CD4-positive, alpha-beta T cell treated with Interferon alpha-2 for 1 hour (primary cell): ENCODE measurements at places on chromosomes 1 and 21.

GRCh38 chr1:109240158-109241152 is 8.9 kb upstream of the CELSR2 start:
- no peak for DNase-seq

GRCh38 chr1:155022927-155023236 is 10.7 kb downstream of the DCST2 start:
- no peak for DNase-seq

DNA sequence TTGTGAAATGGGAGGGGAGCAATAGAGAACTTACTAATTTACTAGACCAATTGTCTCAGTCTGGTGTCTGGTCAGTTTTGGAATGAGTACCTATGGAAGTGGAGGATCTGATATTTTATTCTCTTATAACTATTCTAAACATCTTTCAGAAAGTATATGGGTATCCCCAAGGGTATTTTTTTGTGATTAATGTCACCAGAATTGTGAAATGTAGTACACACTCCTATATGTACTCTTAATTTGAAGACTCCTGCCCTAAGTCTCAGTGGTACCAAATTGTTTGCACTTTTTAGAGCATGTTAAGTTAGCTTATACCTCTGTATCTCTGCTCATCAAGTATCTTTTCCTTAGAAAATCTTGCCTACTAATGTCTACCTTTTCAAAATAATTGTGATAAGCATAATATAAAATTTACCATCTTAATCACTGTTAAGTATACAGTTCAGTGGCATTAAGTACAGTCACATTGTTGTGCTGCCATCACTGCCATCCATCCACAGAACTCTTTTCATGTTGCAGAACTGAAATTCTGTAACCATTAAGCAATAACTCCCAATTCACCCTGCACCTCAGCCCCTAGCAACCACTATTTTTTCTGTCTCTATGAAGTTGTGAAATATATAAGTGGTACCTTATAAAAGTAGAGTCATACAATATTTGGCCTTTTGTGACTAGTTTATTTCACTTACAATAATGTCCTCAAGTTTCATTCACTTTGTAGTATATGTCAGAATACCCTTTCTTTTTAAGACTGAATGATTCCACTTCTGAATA is 40.5 kb downstream of the SLC30A7 start:
- DNase-seq = no peak

DNA sequence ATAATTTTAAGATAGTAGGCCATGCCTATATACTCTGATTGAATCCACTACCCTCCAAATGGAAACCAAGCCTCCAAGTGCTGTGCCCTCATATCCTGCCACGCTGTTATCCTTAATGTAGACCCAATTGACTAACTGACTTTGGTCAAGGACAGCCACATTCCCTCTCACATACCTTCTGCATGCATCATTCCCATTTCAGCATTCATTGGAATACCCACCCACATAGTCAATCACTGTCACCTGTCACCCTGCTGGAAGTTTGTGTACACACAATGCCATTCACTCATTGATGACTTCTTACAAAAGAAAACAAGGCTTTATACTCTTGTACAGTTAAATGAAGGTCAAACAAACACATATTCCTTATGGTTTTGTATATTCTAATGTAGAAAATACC is 221.1 kb upstream of the PBX1 start:
- no peak for DNase-seq

DNA sequence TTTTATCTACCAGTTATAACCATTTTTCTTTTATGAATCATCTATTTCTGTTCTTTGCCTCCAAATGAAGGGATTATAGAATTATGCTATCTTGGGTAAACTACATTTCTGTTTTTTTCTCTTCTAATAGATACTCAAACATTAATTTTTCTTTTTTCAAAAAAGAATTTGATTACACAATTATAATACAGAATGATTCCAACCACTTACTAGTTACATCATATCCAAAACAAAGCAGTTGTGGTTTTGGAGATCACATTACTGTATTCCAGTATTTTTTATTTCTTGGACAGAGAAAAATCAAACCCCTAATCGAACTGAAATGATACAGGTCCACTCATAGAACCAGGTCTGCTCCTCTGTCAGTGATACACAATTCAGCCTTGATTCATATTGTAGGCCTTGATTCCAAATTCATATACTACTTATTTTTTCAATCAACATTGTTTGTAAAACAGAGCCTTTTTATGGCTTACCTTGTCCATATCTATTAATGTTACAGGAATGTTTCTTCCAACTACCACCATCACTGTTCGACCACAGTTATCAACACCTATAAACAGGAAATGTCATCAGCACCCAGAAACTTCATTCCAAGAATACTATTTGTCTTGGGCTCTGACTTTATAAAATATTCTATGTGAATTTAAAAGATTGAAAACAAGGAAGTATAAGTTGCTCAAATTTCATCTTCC is 43.2 kb downstream of the GDAP2 start:
- DNase-seq = no peak

DNA sequence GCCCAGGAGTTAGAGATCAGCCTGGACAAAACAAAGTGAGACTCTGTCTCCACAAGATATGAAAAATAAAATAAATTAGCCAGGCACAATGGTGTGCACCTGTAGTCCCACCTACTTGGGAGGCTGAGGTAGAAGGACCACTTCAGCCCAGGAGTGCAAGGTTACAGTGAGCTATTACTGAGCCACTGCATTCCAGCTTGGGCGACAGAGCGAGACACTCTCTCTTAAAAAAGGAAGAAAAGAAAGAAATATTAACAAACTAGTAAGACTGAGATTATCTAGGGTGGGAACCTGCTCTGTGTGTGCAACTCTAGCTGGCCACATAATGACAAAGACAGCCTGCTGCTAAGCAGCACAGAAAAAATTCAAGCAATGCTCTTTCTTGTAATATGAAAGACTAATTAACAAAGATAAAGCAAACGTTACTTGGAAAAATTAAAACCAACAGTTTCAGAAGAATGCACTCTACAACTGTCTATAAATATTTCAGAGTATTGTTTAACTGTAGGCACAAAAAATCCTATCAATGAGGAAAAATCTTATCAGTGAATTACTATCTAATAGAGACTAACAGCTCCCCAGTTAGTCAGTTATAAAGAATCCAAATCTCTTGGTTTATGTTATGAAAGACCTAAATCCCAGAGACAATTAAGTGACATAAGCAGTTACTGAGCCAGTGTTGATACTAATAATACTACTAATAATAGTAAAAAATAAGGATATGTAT is 74.5 kb downstream of the ENAH start:
- no peak for DNase-seq

GRCh38 chr1:156853761-156854160 is 5.2 kb downstream of the INSRR start:
- no peak for DNase-seq

GRCh38 chr1:50447961-50448360 is 24.7 kb upstream of the DMRTA2 start:
- DNase-seq = no peak

DNA sequence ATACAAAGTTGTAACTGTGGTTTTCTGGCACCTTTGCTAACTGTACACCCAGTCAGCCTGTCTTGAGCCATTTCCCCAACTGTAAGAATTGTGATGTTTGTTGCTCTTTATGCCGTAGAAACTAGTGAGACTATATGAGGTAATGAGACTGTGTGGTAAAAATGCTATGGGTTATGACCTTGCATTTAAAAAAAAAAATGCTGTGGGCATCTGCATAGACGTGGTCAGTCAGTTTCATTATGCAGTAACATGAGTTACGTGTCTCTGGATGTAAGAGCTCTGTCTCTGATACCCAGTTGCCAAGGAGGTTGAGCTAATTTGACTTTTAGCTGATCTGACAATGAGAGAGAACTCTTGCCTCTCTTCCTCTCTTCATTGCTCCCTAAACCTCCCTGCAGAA is 80.6 kb upstream of the LAMC2 start:
- DNase-seq = no peak

DNA sequence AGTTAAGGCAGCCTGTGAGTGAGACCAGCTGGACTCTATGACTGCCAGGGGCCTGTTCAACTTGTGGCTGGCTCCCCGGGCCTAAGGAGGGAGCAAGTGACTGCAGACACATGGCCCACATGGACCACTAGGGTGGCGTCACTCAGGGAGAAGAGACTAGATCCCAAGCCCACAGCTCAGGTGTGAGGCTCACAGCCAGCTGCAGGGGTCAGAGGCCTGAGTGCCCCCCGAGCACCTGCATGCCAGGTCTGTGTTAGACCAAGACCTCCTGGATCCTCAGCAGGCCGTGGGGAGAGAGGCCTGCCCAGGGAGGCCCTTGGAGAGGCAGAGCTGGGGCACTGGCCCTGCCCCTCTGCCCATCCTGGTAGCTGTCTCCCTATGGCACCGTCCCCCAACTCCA is 142.4 kb upstream of the RUNX3 start:
- DNase-seq = no peak

- no peak for DNase-seq
Measured at GRCh38 chr1:37363535-37363934, 110.8 kb upstream of the ZC3H12A start.

- no peak for DNase-seq
Measured at GRCh38 chr1:3355894-3356826, 98.3 kb upstream of the ARHGEF16 start.

DNA sequence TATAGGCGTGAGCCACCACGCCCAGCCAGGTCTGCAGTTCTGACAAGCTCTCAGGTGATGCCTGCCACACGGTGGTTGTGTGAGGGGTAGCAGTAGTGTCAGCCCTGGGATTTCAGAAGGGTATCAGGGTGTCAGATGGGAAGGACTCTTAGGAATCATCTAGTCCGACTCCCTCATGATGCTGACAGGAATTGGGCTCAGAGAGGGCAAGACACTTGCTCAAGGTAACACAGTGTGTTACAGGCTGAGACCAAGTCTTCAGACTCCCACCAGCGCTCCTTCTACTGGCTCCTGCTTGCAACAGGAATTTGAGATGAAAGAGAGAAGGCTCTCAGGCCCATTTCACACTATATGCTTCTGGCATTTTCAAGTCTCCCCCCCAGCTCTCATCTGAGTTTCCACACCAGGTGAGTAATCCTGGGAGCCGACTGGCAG is 6.9 kb downstream of the HTR1D start:
- no peak for DNase-seq

DNA sequence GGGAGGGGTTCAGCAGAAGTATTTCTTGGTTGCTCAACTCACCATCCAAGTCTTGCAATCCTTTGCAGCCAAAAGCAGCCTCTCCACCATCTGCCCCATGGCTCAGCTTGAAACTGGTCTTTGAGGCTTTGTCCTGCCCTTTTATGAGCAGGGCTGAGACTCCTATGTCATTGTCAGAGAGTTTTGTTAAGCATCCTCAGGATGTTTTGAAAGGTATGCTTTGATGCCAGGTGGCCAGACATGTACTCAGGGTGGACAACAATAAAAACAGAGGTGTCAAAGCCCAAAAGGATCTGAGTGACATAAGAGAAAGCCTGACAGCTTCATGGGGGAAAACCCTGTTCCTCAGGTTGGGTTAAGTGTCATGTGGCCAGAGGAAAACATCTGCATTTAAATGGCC is 310.5 kb downstream of the PRDM2 start:
- DNase-seq = no peak

- no peak for DNase-seq
Measured at GRCh38 chr1:30318413-30318812, 405.0 kb downstream of the MATN1 start.

DNA sequence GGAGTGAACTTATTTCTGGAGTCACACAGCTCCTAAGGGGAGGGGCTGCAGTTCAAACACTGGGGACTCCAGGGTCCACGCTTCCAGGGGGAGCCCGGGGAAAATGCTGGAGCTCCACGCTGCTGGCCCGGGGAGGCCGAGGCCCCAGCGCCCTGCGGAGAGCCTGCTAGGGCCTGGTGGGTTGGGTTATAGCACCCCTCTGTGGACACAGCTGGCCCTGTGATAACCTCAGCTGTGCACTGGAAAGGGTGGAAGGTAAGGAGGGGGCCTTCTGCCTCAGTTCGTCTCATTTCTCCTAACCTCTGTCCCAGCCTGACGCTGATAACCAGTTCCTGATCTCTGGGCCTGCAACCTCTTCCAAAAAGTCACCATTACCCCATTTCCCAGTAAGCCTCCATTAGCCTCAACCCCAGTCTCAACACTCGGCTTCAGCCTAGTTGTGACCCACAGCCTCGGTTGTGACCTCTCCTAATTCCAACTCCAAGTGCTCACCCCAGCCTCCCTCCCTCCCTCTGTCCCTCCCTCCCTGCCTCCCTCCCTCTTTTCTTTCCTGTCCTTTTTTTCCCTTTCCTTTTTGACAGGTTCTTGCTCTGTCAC is 7.1 kb downstream of the NBL1 start:
- peak; percentile 63 for DNase-seq

- DNase-seq = no peak
Measured at GRCh38 chr1:232059726-232060374, 433.3 kb downstream of the DISC1 start.

DNA sequence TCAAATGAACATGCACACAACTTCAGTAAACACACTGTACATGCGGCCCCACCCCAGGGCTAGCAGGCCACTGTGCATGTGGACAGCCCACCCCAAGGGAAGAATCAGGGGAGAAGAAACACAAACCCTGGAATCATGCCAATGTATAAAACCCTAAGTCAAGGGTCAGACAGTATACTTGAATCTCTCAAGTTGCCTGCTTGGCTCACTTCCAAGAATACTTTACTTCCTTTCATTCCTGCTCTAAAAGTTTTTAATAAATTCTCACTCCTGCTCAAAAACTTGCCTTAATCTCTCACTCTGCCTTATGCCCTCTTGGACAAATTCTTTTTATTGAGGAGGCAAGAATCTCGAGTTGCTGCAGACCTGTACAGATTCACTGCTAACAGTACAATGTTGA is 231.2 kb upstream of the CACYBP start:
- no peak for DNase-seq

- no peak for DNase-seq
Measured at GRCh38 chr1:169914531-169914930, 20.8 kb upstream of the SCYL3 start.

- DNase-seq = no peak
Measured at GRCh38 chr21:44737706-44738354, 26.5 kb upstream of the TSPEAR start.

- DNase-seq = no peak
Measured at GRCh38 chr1:58497499-58497898, 49.0 kb downstream of the OMA1 start.

DNA sequence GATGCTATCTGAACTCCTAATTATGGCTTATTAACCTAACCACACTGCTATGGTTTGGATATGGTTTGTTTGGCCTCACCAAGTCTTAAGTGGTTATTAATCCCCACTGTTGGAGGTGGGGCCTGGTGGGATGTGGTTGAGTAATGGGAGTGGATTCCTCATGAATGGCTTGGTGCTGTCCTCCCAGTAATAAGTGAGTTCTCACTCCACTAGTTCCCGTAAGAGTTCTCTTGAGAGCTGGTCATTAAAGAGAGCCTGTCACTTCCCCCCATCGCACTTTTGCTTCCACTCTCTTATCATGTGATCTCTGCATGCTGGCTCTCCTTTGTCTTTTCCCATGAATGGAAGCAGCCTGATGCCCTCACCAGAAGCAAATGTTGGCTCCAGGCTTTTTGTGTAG is 328.8 kb downstream of the PLA2G4A start:
- no peak for DNase-seq

- DNase-seq = no peak
Measured at GRCh38 chr21:33281096-33281652, 15.0 kb downstream of the IL10RB start.

- no peak for DNase-seq
Measured at GRCh38 chr21:27196651-27197050, 229.8 kb upstream of the ADAMTS5 start.
